ENCODE measurements at places on chromosomes 2 and 18.

- no peak for DNase-seq
Observed at GRCh38 chr2:183927406-183928325, 670.7 kb upstream of the ZNF804A start.

DNA sequence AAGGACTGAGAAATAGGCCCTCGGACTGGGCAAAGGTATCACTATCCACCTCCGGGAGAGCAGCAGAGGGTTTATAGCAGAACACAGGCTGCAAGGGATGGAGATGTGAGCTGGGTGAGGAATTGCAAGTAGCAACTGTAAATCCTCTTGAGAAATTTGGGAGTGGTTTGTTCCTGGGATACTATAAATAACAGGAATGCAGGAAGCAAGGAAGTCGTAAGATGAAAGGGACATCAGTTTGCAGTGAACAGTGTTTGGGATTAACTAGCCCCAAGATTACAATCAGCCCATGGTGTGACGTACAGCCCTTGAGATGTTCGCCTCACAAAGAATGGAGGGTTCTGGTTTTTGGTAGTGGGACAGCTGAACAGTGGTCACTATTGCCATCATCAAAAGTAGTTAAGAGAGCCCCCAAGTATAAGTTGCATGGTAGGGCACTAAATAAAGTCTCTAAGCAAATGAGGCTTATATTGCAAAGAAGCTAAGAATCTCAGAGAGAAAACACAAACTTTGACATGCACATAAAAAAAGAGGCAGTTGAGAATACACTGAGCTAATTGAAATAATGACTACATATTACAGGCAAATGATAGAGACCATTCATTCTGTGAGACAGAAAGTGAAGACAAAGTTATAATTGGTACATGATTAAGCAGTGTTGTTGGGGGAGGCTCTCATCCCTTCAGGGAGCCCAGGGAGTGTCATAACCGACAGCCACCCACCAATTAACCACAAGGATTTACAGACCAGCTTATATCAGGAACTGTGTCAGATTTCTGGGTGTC lies 362.5 kb upstream of the ACVR2A start:
- DNase-seq, result no peak

GRCh38 chr2:237280229-237280628 lies 133.7 kb downstream of the COL6A3 start:
- no peak for DNase-seq

DNA sequence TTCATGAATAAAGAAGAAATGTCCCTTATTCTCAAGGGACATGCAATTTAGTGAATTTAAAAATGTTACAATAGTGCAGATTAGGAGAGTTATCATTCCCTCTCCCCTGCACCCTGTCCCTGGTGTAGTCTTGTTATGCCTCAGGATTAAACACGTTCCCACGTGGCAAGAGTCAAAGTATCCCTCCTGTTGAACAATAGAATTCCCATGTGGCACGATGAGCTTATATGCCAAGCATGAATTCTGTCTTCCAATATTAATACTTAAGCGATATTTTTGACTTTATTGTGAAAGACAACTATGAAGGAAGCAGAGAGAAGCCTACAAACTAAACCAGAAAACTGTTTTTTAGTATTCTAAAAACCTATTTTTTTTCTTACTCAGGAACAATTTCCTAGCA lies 36.7 kb upstream of the SPAG16 start:
- DNase-seq, result no peak

GRCh38 chr18:45890606-45891005 lies 65.1 kb downstream of the SIGLEC15 start:
- DNase-seq, result no peak

- no peak for DNase-seq
Observed at GRCh38 chr18:48391868-48392267, 17.3 kb downstream of the ZBTB7C start.

- no peak for DNase-seq
Observed at GRCh38 chr2:64594226-64594989, 59.3 kb downstream of the SERTAD2 start.

DNA sequence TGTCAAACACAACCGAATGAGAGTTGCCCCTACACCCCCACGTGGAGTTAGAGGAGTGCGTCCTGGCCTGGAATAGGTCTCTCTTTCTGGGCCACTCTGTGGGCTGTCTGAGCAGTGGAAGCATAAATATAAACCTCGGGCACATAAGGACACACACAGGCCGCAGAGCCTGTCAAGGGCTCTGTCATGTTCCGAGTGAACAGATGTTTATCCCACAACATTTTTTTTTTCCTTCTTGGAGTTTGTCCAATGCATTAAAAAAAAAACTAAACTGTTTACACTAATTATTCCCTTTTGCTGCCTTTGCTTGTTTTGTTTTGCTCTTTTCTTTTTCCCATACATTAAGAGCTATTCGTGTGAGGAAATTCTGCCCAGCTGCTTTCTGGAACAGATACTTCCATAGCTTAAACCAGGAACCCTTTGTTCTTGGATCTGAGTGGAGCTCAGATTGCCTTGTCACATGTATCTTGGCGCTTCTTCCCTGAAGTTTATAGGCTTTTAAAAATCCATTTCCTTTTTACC lies 228.3 kb upstream of the FOSL2 start:
- no peak for DNase-seq

GRCh38 chr2:151904807-151905206 lies 76.6 kb upstream of the ARL5A start:
- DNase-seq, result no peak

DNA sequence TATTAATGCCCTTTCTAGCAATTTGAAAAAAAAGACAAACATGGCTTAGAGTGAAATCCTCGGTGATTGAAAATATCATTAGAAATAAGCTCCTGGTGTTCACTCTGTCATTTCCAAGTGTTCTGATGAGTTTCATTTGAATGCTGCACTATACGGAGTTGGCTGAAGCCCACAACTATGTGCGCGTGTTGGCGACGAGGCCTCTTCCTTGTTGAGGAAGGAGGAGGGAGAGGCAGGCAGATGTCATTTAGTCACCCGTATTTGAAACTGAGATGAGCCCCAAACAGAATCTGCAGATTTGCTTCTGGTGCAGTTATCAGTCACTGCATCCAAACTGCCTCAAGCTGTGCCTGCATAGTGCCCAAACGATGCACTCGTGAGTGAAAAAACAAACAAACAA lies 23.5 kb upstream of the SKOR2 start:
- DNase-seq, result no peak

GRCh38 chr2:235719146-235719942 lies 225.5 kb downstream of the AGAP1 start:
- no peak for DNase-seq

DNA sequence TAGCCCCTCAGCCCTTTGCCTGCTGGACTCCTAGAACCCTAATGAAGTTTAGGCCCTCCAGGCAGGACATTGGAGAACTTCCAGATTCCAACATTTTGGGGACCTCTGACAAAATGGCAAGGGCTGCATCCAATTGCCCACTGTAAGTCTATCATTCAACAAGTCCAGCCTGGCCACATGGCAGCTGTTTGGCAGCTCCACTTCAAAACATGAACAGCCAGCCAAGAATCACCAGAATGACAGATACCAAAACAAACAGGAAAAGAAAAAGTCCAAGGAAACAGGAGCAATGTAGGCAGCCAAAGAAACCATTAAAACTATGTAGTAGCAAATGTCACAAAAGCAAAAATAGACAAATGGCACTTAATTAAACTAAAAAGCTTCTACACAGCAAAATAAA lies 25.5 kb downstream of the SLC4A5 start:
- no peak for DNase-seq

- no peak for DNase-seq
Observed at GRCh38 chr2:178256382-178257042, 62.2 kb downstream of the OSBPL6 start.

- no peak for DNase-seq
Observed at GRCh38 chr18:7632152-7633098, 65.3 kb downstream of the PTPRM start.

GRCh38 chr18:79987566-79987965 lies 797 bp downstream of the TXNL4A start:
- DNase-seq, result no peak

DNA sequence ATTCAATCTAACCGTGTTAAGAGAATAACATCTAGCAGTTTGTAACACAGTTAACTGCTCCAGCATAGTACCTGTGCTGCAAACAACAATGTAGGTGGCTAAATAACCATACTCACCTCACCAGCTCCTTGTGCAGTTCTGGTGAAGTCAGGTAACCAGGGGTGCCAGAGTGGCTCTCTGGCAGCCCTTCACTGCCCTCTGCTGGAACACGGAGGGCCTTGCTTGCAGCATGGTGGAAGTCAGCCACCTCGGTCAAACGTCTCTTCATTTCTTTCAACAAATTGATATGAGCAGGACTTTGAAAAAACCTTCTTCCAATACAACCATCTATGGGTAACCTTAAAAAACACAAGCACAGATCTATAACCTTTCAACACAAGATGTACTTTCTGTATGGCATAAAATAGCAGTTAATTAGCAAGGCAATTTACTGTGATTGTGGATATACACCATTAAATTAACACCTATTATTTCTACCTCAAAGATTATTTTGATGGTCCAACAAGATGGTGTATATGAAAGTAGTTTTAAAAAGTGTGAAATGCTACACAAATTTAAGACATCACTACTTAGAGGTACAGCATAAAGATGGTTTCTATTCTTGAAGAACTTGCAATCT lies 56.6 kb downstream of the EPG5 start:
- peak; percentile 51 for DNase-seq

DNA sequence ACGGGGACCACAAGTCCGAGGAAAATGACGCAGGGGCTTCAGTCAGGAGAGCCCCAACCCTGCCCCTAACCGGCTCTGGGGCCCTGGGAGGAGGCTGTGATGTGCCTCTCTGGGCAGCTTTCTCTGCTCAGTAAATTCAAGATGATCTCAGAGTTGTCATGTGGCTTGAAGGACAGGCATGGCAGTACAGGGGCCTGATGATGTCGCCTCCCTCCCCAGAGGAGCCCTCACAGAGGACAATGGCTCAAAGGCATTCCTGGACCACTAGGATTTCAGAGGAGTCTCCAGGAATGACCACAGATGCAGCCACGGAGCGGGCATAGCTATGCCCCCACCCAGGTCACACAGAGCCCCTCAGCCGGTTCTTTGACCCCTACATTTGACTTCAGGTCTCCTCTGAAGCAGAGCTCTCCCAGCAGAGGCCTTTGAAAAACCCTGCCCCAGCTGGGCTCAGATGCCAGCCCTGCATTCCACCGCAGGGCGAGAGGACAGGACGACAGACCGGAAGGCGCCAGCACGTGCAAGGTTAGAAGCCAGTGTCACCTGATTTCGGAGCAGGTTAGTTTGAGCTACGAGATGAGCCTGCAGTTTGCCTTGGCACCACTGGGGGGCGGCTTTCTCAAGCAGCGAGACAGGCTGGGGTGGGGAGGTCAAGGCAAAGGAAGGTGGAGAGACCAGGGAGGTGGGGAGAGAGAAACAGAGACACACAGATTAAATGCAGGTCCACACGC lies 39.2 kb downstream of the BIN1 start:
- peak; percentile 53 for DNase-seq

- DNase-seq, result peak; percentile 41
Observed at GRCh38 chr2:120780402-120780801, 44.7 kb downstream of the GLI2 start.

- DNase-seq, result no peak
Observed at GRCh38 chr2:179626261-179626660, 235.2 kb downstream of the ZNF385B start.

DNA sequence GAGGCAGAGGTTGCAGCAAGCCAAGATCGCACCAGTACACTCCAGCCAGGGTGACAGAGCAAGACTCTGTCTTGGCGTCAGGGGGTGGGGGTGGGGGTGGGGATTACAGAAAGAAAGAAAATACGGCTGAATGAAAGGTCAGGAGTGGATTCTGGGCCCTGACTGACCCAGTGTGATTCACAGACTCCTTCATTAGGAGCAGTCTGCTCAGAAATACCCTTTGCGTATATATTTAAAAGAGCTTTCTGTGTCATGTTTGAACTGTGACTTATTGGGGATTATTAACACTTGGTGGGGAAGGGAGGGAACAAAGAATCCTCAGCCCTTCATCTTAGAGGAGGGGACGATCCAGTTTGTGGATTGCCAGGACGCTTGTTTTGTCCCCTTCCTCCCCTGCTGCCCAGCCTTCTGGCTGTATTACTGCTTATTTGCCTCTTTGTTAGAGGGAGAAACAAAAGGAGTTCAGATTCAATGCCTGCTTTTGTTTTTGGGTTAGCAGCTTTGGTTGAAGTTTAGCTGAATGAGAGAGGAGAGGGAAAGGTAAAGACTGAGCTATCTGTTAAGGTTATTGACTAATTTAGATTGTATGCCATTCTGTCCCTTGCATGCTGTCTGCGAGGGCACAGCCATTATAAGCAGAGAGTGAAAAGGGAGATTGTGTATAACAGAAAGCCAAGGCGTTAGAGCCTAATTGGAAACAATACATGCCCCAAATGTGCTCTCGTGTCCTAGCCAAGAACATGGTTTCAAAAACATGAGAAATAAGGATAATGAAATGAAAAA lies 118.3 kb downstream of the FMNL2 start:
- no peak for DNase-seq

GRCh38 chr2:52428224-52428623 lies 1339.4 kb upstream of the CHAC2 start:
- no peak for DNase-seq

- peak; percentile 65 for DNase-seq
Observed at GRCh38 chr2:62705859-62706720, 577 bp downstream of the EHBP1 start.

DNA sequence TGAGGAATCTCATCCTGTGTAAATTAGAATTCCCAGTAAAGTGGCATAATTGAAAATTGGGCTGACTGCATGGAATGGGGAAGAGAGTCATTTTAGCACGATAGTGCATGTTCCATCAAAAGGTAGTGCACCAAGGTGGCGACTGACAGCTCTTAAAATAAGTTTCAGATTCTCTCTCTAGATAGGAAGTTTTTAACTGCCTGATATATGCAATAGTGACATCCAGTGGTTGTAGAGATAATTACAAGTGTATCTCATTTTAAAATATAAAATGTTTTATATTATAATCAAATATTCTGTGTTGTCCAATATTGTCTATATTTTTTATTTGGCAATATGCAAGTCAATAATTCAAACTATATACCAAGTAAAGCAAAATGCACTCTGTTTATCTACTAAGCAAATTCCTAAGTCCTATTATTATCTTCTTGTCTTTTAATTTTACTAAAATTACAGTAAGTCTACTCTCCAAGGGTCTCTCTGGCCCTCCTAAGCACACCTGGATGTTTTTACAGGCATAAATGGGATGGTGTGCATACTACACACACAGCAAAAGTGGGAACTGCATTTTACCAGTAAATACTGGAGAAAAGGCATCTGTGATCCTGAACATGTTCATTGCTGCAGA lies 397.7 kb upstream of the HNRNPA3 start:
- DNase-seq, result no peak

GRCh38 chr2:206716623-206717022 lies 1.6 kb downstream of the DYTN start:
- DNase-seq, result peak; percentile 28

DNA sequence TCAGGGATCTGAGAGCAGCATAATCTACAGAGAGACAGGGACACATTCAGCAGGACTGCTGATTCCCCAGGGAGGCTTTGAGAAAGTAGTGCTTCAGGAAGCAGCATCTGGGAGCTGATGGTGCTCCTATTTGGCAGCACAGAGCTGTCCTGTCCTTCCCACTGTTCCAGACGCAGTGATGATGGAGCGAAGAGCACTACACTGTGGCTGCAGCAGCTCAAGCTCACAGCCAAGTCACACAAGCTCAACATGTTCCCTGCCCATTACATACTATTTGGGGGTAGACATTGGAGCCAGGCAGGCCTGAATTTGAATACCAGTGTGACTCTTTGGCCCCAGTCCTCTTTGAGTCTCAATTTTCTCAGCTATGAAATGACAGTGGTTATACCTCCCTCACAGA lies 15.2 kb upstream of the GALM start:
- DNase-seq, result peak; percentile 29

GRCh38 chr2:191376981-191377629 lies 131.9 kb downstream of the MYO1B start:
- DNase-seq, result peak; percentile 68

- no peak for DNase-seq
Observed at GRCh38 chr18:38028946-38029345, 463.3 kb upstream of the CELF4 start.
